Suppressor macrophage treated with lipopolysaccharide for 1 hour (primary cell): ENCODE measurements at places on chromosomes 7 and 10.
A peak's percentile ranks its signal among the peaks of the same experiment; 100 is the strongest.

DNA sequence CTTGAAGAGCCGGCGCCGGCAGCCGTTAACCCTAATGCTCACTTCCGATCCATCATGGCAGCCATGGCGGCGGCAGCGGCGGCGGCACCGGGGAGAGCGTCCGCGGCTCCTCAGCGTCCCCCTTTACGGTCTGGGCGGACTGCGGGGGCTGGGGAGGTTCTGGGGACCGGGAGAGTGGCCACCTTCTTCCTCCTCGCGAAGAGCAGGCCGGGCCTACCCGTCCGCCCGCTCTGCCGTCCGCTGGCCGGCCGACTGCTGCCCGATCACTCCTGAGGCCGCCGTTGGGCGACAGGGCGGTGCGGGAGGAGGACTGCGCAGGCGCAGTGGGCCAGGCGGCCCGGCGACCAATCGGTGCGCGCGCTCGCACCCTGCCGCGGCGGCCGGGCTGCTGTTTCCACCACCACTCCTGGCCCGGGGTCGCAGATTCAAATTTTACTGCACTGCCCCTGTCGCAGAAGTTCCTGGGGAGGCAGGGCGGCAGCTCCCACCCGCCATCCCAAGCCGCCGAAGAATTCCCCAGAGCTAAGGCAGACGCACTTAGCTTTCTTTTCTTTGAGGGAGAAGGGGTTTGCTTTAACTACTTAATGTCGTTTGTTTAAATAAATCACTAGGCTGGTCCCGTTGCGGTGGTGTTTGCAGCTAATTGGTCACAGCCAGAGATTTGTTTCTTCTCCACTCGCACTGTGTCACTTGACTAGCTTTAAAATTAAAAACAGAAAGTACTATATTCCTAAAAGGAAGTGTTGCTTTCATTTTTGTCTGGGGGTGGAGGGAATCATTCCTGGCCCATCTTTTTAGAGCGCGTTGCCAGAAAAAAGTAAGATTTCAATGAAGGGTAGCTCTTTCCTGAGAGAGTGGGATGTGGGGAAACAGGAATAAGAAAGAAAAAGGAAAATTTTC, at the start of gene KIF5B:
Gene KIF5B (minus strand): TSS at position 290 of the 900 bp plus-strand sequence. CDS start 452 bp downstream, outside the sequence.
- peak; percentile 96 for DNase-seq

- no peak for DNase-seq
Measured at GRCh38 chr7:128104108-128104742, 73.0 kb upstream of the LRRC4 start.

DNA sequence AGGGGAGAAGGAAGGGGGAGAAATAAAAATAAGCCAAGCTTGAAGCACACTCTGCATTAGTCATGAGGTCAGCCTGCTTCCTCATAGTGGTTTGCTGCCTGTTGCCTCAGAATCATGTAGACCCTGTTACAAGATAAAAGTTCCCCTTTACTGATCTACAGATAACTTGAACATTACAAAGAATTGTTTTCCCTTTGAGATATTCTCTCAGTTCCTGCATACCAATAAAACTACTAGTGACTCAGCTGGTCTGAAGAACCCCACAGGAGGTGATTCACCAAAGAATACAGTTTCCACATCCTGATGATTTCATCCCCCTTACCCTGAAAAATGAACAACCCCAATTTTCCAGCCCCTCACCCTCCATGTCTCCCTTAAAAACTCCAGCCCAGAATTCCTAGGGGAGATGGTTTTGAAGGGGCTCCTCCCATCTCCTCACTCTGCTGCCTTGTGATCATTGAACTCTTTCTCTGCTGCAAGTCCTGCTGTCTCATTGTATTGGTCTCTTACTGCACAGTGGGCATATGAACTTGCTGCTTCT, 31.5 kb upstream of the NRP1 start:
- peak; percentile 93 for DNase-seq

DNA sequence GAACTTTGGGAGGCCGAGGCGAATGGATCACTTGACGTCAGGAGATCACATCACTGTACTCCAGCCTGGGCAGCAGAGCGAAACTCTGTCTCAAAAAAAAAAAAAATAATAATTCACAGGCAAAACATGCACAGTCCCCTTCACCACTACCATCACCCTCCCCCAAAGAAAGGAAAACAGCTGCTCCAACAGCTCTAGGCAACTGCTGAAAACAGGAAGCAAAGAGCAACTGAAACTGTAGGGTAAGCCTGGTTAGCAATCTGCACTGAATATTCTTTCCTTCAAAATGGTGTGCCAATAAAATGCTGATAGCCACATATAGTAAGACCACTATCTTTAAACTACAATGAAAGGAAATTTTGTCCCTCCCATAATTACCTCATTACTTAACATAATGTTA, 11.8 kb downstream of the NT5C2 start:
- DNase-seq, result peak; percentile 61

- DNase-seq, result no peak
Measured at GRCh38 chr10:26494018-26494417, 55.9 kb downstream of the APBB1IP start.

- DNase-seq, result no peak
Measured at GRCh38 chr7:41809116-41809515, 106.2 kb upstream of the INHBA start.

GRCh38 chr10:52673468-52673867, 99.1 kb downstream of the MBL2 start:
- no peak for DNase-seq

DNA sequence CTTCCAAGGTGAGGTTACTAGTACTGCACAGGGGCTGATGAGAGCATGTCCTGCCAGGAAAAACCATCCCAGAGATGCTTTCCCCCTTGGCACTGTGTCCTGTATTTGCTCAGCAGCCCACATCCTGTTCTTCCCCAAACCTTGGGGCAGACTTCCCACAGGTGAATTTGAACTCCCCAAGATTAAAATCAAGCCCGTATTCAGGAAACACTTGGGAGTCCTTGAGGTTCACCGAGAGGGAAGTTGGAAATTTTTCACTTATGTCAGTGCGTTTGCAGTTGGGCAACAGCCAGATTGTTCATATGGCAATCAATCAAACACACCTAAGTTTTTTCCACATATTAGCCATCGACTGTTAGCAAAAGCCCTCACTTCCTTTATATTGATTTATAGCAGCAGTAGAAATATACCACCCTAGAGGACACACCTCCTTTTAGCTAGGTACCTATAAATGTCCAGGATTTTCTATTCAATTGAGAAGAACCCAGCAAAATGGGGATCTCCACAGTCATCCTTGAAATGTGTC, at the start of gene DMBT1:
Gene DMBT1 (plus strand): TSS at position 476 of the 526 bp plus-strand sequence. CDS start 17 bp downstream, at position 493.
- peak; percentile 11 for DNase-seq

GRCh38 chr7:75889223-75889825, 10.5 kb downstream of the RHBDD2 start:
- no peak for DNase-seq

DNA sequence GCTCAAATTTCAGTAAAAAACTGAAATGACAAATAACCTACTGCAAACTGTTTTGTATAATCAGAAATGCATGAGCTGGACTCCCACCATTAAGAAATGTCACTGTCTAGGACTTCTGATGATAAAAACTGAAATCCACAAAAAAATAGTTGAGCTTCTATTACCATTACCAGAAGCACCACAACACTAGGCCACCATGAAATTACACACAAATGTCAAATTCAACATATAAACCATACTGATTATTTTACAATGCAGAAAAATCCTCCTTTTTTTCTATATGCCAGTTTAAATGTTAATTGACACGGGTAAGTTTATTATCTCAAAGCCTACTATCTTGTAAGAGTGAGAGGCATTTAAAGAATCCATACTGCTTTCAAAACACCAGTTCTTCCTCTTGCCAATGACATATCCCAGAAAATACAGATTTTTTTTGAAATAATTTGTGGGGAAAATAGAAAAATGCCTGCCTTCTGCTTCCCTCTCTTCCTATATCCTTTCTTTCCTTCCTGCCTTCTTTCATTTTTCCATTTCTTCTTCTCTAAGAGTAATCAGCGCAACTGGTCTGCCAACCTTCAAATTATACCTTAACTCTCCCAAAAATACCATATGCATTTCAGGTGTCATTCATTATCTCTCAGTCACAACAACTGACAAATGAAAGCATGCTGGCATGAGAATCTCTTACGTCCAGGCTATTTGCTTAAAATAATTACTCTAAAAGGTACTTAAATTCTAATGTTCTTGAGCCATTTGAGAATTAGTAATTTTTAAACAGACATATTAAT, 12.3 kb downstream of the PDK4 start:
- no peak for DNase-seq

DNA sequence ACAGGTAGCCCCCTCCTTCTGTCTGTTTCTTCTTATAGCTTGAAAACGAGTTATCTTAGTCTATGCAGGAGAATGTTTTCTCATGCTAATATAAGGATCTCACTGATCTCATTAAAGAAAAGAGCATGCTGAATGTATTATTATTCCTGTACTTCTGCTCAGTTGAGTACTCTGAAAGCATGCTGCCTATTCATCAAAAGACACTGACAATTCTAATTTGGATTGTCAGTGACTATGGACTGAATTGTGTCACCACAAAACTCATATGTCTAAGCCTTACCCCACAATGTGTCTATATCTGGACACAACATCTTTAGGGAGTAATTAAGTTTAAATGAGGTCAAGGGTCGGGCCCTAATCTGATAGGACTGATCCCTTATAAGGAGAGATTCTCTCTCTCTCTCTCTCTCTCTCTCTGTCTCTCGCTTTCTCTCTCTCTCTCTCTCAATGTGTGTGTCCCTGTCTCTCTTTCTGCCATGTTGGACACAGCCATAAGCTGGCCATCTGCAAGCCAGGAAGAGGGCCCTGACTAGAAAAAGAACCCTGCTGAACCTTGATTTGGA, 98.4 kb downstream of the GNAT3 start:
- no peak for DNase-seq

- DNase-seq, result no peak
Measured at GRCh38 chr7:45401851-45402250, 172.3 kb upstream of the ADCY1 start.

- no peak for DNase-seq
Measured at GRCh38 chr10:29268011-29268410, 20.9 kb upstream of the LYZL1 start.

- DNase-seq, result peak; percentile 71
Measured at GRCh38 chr7:155660059-155660757, 15.7 kb downstream of the RBM33 start.

- DNase-seq, result no peak
Measured at GRCh38 chr7:50552921-50553320, 12.3 kb downstream of the DDC start.

DNA sequence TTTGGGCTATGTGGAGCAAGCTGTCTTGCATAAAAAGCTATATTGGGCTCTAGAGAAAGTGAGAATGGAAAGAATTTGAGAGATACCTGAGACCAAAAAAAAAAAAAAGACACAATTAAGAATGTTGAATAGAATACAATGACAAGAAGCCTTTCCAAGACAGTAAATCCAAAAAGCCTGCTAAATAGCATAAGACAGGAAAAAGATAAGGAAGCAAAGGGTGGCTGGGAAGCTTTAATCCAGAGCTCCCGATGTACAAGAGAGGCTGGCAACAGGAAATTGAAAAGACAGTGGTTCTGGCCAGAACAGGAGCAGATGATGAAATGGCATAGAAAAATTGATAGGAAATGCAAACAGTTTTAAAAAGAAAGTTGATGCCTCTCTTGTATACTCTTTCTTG, 174.9 kb downstream of the CACNA2D1 start:
- DNase-seq, result no peak

GRCh38 chr10:5500910-5501309, 1.5 kb upstream of the CALML5 start:
- DNase-seq, result no peak

GRCh38 chr7:29444267-29444666, 119.4 kb upstream of the PRR15 start:
- DNase-seq, result no peak

DNA sequence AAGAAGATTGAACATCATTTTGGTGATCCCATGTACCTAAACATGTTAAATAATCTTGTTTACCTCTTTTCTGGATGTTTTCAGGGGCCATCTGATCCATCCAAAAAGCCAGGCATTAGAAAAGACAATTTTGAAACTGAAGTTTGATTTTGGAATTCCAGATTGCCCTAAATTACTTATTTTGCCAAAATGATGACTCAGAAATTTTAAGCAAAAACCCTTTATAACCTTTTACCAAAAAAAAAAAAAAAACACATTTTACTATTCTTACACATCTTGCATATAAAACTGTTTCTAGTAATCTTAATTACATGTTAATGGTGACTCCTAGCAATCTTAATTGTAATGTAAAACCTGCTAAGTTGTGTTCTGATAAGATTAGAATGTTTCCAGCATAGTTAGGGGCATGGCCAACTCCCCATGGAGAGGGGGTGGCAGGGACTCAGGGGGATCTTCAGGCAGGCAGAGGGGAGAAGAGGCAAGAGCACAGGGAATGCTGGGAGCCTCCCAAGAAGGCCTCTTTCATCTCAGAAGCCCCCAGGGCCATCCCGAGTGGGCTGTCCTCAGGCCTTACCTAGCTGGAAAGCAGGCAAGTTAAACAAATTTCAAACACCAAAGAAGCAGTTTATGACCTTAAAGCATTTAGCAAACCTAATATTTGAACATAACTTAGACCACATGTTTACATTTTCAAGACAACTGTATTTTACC, 25.8 kb upstream of the AKR1C3 start:
- no peak for DNase-seq

- DNase-seq, result no peak
Measured at GRCh38 chr7:129773328-129773731, 161.8 kb downstream of the NRF1 start.

DNA sequence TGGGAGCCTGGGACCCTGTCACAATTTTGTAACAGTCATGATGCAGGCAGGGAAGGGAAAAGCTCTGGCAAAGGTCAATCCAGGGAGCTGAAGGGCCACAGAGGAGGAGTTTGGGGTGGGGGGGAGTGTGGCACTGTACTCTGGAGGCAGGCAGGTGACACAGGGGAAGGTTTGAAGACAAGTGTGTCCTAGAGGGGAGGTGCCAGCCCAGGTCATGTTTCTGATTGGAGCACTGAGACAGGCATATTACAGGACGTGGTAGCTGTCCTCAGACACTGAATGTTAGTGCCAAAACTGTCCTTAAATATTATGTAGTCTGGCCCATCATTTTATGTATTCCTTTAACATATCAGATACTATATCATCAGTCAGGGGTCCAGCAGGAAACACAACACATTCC, 75.6 kb upstream of the LRRC4 start:
- DNase-seq, result no peak

GRCh38 chr10:114925587-114926586, 12.1 kb upstream of the TRUB1 start:
- DNase-seq, result peak; percentile 17

- peak; percentile 36 for DNase-seq
Measured at GRCh38 chr10:126014309-126014708, 117.9 kb downstream of the FANK1 start.

DNA sequence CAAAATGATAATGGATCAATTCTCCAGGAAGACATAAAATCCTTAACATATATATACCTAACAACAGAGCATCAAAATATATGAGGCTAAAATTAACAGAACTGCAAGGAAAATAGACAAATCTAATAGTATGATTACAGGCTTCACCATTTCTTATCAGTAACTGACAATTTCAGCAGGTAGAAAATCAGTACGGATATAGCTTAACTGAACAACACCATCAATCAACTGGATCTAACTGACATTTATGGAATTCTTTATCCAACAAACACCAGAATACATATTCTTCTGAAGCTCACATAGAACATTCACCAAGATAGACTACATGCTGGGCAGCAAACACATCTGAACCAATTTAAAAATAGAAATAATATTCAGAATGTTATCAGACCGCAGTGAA, 121.1 kb upstream of the CDC14C start:
- DNase-seq, result no peak
